Germinal center (tissue), 1 donor: ENCODE measurements at places on chromosomes 16 and 17.

GRCh38 chr16:52501746-52502145 lies 45.2 kb downstream of the TOX3 start:
- no peak for DNase-seq

- no peak for DNase-seq
Observed at GRCh38 chr17:10130263-10130662, 68.1 kb downstream of the GAS7 start.

- no peak for DNase-seq
Observed at GRCh38 chr16:67162506-67163163, 1.9 kb upstream of the HSF4 start.

GRCh38 chr16:86477642-86478041 lies 32.7 kb upstream of the FOXF1 start:
- DNase-seq = no peak

GRCh38 chr17:83055911-83056582 lies 23.4 kb upstream of the METRNL start:
- DNase-seq = no peak

GRCh38 chr16:67664258-67664657 lies 2.3 kb downstream of the ENKD1 start:
- no peak for DNase-seq

- DNase-seq = peak; percentile 60
Observed at GRCh38 chr17:75288770-75289114, 491 bp downstream of the SLC25A19 start.

- no peak for DNase-seq
Observed at GRCh38 chr17:50947782-50948543, 81.8 kb upstream of the TOB1 start.

GRCh38 chr16:9847146-9847545 lies 335.1 kb downstream of the GRIN2A start:
- no peak for DNase-seq

GRCh38 chr17:73639322-73639721 lies 4.9 kb downstream of the SDK2 start:
- DNase-seq = no peak

GRCh38 chr16:21167360-21167759 lies 8.9 kb downstream of the LDAF1 start:
- no peak for DNase-seq

GRCh38 chr17:55897301-55897700 lies 146.4 kb downstream of the PCTP start:
- no peak for DNase-seq

- DNase-seq = peak; percentile 41
Observed at GRCh38 chr16:49483651-49484450, 110.2 kb downstream of the C16orf78 start.

DNA sequence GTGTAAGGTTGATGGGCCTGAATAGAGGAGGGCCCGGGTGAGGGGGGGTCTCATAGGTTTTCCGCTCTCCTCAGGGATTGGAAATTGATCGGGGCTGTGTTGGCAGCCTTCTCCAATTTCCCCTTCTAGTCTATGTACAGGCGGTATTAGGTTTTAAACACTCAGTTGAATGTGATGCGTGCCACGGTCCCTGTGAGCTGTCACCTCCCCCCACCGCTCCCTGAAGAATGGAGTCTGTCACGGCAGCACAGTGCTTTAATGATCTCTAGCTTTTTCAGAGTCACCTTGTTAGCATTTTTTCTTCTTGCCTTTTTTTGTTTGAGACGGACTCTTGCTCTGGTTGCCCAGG lies 800 bp downstream of the COX4I1 start:
- no peak for DNase-seq

GRCh38 chr16:15988268-15989013 lies 39.0 kb downstream of the ABCC1 start:
- DNase-seq = no peak

- no peak for DNase-seq
Observed at GRCh38 chr17:49638818-49639217, 39.1 kb downstream of the SPOP start.

DNA sequence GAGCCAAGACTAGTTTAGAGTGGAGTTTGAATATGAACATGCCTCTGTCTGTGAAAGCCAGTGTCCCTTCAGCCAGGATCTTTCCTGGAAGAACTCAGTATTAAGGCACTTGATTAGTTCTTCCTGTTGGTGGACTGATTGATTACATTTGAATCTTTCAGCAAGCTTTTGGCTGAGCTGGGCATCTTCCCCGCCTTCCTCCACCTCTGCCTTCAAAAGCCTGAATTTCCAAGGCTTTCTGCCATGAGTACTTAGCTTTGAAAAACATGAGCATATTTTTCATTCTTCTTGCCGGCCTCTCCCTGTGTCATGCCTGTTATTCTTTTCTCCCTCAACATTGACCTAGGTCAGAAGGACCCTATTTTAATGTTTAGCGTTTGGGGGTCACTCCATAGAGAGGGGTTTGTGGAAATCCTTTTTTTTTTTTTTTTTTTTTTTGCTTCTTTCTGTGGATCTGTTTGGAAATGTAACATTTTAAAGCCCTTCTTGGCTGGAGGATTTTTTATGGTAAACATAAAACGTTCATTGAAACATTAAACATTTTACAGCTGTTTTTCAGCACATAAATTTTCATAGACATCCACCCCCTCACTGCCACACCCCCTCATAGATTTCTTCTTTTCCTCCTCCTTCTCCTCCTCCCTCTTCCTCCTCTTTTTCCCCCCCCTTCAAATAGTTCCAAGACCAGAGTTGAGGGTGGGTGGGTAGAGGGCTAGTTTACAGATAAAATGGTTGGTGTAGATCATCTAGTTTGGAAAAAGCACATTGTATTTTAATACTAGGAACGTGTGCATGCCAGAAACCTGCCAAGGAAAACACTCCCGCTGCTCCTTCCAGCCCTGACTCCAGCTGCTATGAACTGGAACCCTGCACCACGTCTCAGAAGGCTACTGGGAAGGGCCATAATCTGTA lies 645.9 kb downstream of the WWOX start:
- no peak for DNase-seq

GRCh38 chr16:66444049-66444481 lies 17.0 kb downstream of the BEAN1 start:
- no peak for DNase-seq

DNA sequence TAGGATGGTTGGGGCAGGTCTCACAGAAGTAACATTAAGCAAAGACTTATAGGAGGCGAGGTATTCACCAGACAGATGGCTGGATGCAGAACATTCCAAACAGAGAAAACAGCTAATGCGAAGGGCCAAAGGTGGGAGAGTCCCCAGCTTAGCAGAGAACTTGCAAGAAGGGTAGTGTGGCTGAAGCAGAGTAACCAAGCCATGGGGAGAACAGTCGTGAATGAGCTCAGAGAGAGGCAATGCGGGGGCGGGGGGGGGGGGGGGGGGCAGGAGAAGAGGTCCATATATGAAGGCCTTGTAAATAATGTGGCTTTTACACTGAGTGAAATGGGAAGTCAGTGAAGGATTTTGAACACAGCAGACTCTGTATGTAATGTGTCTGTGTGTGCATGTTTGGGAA lies 81.3 kb downstream of the SMG6 start:
- DNase-seq = no peak

DNA sequence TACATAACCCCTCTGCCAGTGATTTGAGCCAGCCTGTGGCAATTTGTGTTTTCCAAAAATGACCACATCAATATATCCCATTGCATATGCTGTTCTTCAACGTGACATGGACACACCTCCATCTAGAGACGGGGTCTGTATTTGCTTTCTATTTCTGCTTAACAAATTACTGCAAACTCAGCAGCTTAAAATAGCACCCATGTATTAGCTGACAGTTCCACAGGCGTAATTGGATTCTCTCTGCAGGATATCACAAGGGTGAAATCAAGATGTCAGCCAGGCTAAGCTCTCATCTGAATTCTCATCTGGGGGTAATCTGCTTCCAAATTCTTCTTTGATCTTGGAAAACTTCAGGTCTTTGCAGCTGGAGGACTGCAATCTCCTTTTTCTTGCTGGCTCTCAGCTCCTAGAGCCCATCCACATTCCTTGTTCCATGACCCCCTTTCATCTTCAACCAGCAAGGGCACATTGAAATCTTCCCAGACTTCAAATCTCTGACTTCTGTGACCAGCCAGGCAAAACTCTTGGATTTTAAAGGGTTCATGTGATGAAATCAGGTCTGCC lies 8.2 kb downstream of the KRT9 start:
- no peak for DNase-seq

- no peak for DNase-seq
Observed at GRCh38 chr16:83533193-83533592, 274.6 kb upstream of the HSBP1 start.

DNA sequence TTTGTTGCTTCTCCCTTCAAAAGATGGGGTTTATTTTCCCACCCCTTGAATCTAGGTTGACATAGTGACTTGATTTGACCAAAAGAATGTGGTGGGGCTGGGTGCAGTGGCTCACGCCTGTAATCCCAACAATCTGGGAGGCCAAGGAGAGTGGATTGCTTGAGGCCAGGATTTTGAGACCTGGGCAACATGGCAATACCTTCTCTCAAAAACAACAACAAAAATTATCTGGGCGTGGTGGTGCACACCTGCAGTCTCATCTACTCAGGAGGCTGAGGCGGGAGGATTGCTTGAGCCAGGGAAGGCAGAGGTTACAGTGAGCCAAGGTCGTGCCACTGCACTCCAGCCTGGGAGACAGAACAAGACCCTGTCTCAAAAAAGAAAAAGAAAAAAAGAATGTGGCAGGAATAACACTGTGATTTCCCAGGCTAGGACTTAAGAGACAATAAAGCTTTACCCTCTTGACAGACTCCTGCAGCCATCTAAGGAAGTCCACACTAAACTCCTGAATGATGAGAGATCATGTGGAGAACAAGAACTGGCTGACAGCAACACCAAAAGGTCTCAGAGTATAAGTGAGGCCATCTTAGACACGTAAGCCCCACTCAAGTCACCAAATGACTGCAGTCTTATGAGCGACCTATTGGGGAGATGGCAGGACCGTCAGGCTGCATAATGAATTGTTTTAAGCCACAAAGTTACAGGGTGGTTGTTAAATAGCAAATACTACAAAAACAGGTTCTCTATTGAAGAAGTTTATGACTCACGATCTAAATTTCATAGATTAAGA lies 37.0 kb downstream of the FBXL20 start:
- no peak for DNase-seq

GRCh38 chr16:22670551-22671041 lies 143.4 kb upstream of the HS3ST2 start:
- peak; percentile 96 for DNase-seq

DNA sequence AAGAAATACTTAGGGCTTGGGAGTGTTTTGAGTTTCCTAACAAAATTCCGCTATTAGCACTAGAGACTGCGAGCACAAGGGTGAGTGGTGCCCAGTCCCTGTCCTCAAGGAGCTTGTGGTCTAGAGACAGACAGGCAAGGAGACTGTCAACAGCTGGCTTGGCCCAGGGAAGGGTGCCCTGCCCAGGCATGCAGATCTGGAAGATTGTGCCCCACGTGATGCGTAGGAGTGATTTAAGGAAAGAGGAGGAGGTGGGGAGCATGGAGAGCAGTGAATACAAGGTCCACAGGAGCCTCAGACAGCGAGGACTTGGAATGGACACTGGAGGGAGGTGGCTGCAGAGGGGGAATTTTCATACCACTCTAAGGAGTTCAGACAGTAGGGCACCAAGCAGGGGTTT lies 25.0 kb downstream of the SCPEP1 start:
- no peak for DNase-seq

DNA sequence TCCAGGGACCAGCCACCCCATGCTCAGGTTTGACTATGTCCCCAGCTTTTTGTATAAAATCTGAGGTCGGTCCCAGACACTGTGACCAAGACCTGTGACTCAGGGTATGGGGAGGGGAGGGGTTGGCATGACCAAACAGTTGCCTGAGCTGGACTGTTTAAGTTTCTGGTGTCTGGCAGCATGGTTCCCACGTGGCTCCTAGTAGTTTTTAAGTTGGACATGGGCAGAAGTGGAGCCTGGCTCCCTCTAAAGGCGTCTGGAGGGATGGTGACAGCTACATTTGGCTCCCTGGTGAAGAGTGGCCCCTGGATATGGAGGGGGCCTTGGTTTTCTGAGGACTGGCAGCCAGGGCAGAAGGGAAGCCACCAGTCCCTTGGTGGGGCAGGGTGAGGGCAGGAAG lies 7.9 kb downstream of the SMCR8 start:
- no peak for DNase-seq

DNA sequence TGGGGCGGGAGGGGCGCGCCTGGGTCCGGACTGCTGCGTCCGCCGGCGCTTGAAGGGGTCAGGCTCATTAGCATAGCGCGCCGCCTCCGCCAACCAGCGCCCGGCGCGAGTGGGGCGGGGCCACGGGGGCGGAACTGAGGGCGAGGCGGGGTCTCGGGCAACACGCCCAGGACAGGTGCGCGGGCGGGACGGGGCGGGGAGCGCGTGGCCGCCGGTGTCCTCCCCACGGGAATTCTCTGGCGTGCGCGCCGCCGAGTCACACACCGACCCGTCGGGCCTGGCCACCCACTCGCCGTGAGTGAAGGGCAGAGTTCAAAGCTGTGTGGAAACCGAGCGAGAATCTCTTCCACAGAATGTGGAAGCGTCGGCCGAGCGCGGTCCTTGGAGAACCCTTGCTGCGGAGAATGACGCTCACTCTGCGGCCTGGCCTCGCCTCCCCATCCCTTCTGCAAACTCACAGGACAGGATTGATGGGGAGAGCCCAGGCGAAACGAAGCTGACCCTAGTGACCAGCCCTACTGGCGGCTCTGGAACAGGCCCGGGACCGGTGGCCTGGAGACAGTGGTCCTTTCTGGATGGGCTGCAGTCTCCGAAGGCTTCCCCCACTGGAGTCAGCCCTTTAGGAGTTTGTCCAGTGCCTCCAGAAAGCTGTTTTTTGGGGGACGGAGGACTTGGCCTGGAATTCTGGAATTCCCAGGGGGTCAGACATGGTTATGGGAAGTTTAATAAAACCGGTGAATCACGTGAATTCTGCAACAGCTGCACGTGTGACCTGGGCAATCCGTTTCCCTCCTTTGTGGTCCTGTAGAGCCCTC lies at the start of gene SNAI3:
Gene SNAI3 (minus strand): TSS at position 69 of the 815 bp plus-strand sequence. CDS start 101 bp downstream, outside the sequence.
- DNase-seq = peak; percentile 93

- no peak for DNase-seq
Observed at GRCh38 chr16:46970089-46970488, 3.4 kb downstream of the DNAJA2 start.

DNA sequence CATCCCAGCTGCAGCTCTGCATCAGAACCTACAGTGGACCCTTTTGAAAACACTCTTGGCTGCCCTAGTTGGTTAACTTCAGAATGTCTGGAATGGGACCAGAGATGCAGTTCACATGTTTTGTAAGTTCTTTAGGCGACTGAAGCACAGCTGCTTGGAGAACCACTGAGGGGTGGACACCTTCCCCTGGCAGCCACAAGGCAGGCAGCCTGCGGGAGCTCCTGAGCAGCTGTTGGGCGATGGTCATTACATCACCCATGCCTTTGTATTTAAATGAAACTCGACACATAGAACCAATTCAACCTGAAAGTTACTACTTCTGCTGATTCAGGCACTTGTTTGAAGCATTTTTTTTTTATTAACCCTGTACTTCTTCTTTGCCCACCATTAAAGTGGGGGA lies 151.5 kb downstream of the LGALS9B start:
- DNase-seq = no peak

- no peak for DNase-seq
Observed at GRCh38 chr17:46025510-46026165, 26.6 kb downstream of the STH start.

GRCh38 chr16:50195756-50196155 lies 42.6 kb downstream of the TENT4B start:
- no peak for DNase-seq

- no peak for DNase-seq
Observed at GRCh38 chr17:28346199-28346580, 10.6 kb downstream of the TNFAIP1 start.

GRCh38 chr17:49523706-49524472 lies 28.8 kb downstream of the NGFR start:
- no peak for DNase-seq
